Activated naive CD4-positive, alpha-beta T cell treated with anti-CD3 and anti-CD28 coated beads, Interleukin-2, amount 50 U/mL, for 72 hours (primary cell): ENCODE measurements at places on chromosomes 2 and 18. TPM values are rescaled to one million over a fixed set of nuclear protein-coding genes. Genes with fewer than 3 reads are reported as not detected.

- DNase-seq = no peak
These were observed 258.9 kb upstream of the CHAC2 start for GRCh38 chr2:53508667-53509066.

- no peak for DNase-seq
These were observed 445.8 kb upstream of the NXPH2 start for GRCh38 chr2:139225961-139226360.

GRCh38 chr2:102072741-102073140 lies 69.8 kb upstream of the IL1R1 start:
- DNase-seq = no peak

DNA sequence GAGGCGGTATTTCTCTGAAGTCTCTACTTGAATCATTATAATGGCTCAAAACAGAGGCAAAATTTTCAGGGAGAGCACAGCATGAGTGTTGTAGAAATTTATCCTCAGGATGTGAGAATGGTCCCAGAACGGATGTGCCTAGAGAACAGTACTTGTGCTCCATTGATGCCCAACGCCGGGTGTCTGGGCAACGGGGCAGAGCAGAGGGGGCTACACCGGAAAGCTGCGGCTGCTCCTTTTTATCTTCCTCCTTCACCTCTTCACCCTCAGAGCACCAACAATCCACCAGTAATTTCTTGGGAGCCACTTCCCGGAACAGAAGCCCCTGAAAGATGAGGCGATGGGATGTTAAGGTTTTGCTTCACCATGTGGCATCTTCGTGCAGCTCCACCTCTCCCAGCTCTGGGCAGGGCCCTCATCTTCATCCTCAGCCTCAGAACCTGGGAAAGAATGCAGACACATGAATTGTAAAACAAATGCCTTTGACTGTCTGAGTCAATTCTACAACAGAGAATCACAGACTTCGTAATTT lies 71.5 kb downstream of the PTGR3 start:
- peak; percentile 33 for DNase-seq

- DNase-seq = no peak
These were observed 360.7 kb downstream of the ZEB2 start for GRCh38 chr2:144159240-144159639.

- no peak for DNase-seq
These were observed 28.3 kb upstream of the OTOS start for GRCh38 chr2:240168546-240169361.

TM4SF20 gene
- total RNA-seq = not detected
